Activated T-cell treated with anti-CD3 and anti-CD28 coated beads, Interleukin-2, amount 50 U/mL, for 72 hours (primary cell): ENCODE measurements at places on chromosomes 1 and 21. TPM values are rescaled to one million over a fixed set of nuclear protein-coding genes. Genes with fewer than 3 reads are reported as not detected.

MEX3A gene
- 0.31 TPM for total RNA-seq

PRR9 gene
- total RNA-seq, result not detected

CLCA2 gene
- not detected for total RNA-seq

NID1 gene
- 0.12 TPM for total RNA-seq

PRAMEF2 gene
- total RNA-seq, result not detected

FCRL5 gene
- not detected for total RNA-seq

CLEC20A gene
- not detected for total RNA-seq

SLFNL1 gene
- 0.35 TPM for total RNA-seq

PTTG1IP gene
- total RNA-seq, result 70.5 TPM

FNDC5 gene
- not detected for total RNA-seq

SYDE2 gene
- total RNA-seq, result 4.3 TPM

CHI3L2 gene
- total RNA-seq, result 9.0 TPM
